ENCODE measurements at places on chromosomes 16 and 17.
A peak's percentile ranks its signal among the peaks of the same experiment; 100 is the strongest.

DNA sequence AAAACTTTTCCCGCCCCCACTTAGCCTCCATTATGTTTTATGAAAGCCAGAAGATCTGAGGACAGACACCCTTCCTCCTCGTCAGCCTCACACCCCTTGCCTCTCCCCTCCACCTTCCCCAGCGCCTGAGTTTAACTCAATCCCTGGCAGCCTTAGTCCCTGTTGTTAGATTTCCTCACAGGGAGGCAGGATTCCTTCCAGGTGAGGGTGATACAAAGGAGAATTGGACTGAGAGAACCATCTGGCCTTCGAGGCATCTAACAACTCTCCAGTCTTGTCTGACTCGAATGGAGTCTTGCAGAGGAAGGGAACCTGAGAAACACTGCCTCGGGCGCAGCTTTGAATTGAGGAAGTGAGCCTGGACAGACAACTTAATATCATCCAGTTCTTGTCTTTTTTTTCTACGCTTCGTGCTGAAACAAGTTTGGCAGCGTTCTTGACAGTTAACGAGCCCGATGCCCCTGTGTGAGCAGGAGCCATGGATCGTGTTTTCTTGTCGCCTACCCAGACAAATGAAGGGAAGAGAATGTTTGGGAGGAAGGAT, 1.3 kb upstream of the ZNF768 start:
- DNase-seq = no peak

DNA sequence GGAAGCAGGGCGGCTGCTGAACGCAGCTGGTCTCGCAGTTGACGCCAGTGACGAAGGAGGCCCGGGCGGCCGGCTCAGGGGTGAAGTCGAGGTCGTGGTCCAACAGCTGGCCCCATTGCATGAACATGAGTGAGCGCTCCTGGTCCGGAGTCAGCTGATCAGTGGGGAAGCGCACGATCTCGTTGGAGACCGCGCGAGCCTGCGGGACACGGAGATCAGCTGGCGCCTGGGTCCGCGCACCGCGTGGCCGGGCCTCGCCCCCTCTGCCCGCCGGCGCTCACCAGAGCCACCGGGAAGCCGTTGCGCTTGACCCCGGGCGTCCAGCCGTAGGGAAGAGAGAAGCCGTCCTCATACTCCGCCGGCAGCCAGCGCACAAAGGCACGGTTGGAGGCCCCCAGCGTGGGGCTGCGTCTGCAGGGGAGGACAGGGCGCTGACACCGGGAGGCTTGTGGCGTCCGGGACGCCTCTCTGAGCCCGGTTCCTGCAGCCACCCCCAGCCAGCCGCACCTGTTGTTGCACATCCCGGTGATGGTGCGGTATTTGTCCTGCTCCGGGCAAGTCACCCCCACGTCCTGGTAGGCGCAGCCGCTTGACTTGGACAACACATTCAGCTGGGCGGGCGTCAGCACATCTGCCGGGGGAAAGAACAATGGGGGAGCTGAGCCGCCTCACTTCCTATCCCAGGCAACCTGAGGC, 1.6 kb downstream of the MPO start:
- no peak for DNase-seq

DNA sequence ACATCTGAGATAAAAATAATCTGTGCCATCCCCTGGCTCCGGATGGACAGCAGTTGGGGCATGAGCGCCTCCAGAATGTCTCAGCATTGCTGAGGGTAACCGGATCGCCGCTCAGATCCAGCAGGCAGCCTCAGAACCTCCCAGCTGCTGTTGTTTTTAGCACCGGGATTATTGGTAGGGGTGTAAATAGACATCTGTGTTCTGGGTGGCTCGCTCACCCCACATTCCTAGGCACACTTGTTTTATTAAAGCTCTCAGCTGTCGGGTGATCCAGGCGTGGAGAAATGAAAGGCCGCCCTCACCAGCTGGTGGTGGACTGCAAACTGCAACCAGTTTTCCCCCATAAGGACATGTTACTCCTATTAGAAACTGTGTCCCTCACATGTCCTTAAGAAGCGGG, 32.1 kb downstream of the MYH3 start:
- no peak for DNase-seq

GRCh38 chr17:81000631-81001357, 9.2 kb downstream of the CHMP6 start:
- no peak for DNase-seq

DNA sequence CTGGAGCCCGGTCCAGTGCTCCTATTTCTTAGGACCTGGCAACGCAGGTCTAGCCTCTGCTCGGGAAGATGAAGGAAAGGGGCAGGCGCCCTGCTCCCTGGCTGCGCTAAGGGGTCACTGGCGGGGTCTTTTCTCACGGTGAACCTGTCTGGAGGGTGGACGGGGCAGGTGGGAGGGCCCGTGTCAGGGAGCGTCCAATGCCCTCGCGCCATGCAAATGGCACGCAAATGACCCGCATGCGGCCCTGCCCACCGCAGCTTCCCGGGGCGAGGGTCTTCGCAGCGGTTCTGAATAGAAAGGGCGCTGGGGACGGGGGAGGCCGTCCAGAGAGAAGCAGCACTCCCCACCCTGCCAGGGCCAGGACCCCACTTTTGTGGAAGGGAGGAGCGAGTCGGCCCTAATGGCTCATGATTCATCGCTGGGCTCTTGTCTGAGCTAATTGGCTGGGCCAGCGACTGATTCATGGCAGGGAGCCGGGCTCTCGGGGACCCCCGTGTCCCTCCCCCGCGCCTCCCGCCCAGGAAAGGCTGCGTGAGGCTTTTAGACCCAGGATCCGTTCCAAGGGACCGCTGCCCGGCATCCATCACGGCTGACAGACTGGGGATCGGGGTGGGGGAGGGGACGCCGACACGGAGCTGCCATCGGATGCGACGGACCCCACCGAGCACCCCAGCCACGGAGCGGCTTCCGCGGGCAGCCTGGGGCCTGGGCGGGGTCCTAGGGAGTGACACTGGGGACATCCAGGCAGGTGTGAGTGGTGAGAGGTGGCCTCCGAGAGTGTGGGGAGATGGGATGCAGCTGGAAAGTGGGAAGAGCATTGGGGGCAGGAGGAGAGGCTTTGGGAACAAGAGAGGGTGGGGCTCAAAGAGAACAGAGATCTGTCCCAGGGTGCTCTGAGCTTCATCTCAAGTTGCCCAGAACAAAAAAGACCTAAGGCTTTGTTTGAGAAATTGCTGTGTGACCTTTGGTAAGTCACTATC, 25.0 kb upstream of the NGFR start:
- DNase-seq = no peak

- DNase-seq = no peak
Observed at GRCh38 chr17:67210915-67211314, 34.1 kb downstream of the HELZ start.

- DNase-seq = no peak
Observed at GRCh38 chr16:71883168-71883848, 674 bp downstream of the ZNF821 start.

- DNase-seq = no peak
Observed at GRCh38 chr16:76059186-76059585, 218.0 kb upstream of the CNTNAP4 start.

DNA sequence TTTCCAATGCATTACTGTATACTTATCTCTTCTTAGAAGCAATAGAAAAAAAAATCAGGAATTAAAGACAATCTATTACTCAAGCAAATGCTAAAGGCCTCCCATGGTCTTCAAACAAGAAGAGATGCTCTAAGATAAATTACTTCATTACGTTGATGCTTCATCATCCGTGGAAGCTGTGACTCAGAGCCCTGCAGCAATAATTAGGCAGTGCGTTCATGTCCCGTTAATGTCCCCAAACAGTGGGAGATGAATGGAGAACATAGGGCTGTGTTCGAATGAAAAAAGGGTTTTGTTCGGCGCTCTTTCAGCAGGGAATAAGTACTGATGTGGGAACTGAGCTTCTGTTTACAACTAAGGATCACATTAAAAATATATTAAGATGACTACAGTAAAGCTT, 15.9 kb upstream of the PDXDC1 start:
- peak; percentile 10 for DNase-seq

- DNase-seq = no peak
Observed at GRCh38 chr17:34276826-34277225, 6.8 kb downstream of the CCL7 start.

- no peak for DNase-seq
Observed at GRCh38 chr17:64103391-64104364, 26.3 kb downstream of the ERN1 start.

DNA sequence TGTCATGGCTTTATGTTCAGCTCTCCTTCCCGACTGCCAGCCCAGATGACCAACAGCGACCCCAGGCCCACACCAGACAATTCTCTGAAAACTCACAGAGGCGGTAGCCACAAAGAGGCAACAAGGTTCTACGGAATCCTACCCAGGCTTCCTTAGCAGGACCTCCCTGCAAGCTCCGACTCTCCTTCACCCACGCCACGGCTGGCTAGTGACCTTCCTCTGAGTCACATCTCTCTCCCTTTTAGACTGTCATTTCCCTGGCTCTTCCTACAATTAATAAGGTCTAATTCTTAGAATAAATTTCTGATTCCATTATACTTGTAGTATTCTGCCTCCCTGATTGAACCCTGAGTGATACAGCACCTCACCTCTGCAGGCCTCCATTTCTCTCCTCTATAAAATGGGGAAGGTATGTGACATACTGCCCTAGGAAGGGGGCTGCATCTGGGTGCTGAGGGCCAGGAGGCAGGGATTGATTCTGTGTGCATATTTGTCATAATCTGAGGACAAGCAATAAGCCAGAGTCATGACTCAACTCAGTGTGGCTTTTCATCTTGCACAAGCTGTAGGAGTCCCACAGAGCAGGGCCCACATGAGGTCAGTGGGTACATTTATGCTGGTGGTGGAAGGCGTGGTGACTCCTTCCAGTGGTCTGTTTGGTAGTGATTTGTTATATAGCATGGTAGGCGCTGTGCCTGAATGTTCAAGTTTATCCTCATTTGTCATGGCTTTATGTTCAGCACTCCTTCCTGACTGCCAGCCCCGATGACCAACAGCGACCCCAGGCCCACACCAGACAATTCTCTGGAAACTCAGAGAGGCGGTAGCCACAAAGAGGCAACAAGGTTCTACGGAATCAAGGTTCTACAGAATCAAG, 46.2 kb downstream of the SMPD3 start:
- DNase-seq = no peak

- DNase-seq = no peak
Observed at GRCh38 chr17:951325-952132, 28.0 kb downstream of the NXN start.

DNA sequence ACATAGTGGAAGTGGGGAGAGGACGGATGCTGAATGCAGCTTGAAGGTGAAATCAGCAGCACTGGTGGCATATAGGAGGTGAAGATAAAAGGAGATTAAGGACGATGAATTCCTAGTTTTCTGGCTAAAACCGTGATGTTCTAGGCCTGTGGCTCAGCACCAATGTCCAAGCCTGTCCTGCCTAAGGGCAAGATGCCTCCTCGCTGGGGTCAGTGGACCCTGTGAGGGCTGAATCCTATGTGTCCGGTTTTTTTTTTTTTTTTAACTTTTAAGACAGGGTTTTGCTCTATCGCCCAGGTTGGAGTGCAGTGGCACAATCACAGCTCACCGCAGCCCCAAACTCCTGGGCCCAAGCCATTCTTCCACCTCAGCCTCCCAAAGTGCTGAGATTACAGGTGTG, 12.8 kb downstream of the CPNE2 start:
- no peak for DNase-seq

DNA sequence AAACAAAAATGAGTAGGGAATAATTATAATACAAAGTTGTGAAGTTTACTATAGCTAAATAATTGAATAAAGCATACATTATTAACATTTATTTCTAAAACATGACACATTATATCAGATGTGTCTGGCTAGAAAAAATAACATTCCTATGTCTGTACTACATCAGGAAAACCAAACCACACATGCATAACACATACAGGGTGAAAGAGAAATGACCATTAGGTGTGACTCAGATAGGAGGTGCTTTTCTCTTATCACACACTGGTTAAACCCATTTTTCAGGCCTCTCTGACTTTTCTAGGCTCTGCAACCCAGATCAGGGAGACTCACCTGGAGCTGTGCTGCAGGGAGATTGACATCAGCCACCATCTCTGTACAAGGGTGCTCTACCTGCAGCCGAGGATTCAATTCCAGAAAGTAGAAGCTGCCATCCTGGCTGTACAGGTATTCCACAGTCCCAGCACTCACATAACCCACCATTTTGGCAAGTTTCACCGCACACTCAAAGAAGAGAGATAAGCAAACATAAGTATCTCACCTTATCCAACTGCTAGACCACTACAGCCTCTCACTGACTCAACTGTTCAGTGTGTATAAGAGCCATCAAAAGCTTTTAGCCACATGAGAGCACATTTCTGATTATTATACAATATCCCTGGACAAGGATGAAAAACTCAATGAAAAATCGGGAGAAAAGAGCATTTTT, 116.6 kb upstream of the C17orf78 start:
- no peak for DNase-seq

GRCh38 chr16:58466396-58466795, 33.5 kb upstream of the NDRG4 start:
- no peak for DNase-seq

- DNase-seq = no peak
Observed at GRCh38 chr17:6328279-6328678, 106.6 kb downstream of the AIPL1 start.

DNA sequence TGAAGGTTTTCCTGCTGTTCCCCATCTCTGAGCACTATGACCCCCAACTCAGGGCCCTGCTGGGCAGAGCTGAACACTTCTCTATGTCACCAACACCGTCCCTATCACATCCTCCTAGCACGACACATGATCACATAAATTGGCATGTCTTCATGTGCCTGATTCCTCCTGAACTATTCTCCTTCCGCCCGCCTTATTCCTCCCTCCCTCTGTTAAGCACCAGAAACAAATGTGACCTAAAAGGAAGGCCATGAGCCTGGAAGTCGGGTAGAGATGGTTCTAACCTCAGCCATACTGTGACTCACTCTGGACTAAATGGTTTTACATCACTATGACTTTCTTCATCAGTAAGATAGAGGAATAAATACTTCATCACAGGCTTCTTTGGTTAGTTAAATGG, 80.8 kb upstream of the DYNLRB2 start:
- DNase-seq = no peak

GRCh38 chr17:7380855-7381683, at the start of gene TNK1:
TNK1 (plus strand) TSS chr17:7381089; CDS start chr17:7382927, 1,838 bp downstream.
- no peak for DNase-seq

DNA sequence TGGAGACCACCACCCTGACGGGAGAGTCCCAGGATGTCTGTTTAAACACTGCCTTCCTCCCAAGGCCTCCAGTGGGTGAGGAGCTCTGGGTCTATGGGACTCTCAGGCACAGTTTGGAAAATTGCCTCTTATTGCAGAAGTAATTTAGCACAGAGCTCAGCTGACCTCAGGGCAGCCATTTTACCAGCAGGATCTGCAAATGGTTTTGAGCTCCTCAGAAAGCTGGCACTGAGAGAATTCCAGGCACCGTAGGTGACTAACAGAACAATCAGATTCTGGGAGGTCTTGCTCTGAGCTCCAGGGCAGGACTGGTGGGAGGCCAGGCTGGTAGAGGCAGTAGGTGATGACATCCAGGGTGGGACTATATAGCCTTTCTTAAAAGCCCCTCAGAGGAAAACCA, 17.3 kb upstream of the C16orf74 start:
- DNase-seq = no peak

GRCh38 chr16:71360378-71360777, 1.9 kb downstream of the CALB2 start:
- DNase-seq = peak; percentile 53

All from BJ (cell line).